Posterior cingulate gyrus (tissue), 11 donors: ENCODE measurements at places on chromosomes 7 and 10.

DNA sequence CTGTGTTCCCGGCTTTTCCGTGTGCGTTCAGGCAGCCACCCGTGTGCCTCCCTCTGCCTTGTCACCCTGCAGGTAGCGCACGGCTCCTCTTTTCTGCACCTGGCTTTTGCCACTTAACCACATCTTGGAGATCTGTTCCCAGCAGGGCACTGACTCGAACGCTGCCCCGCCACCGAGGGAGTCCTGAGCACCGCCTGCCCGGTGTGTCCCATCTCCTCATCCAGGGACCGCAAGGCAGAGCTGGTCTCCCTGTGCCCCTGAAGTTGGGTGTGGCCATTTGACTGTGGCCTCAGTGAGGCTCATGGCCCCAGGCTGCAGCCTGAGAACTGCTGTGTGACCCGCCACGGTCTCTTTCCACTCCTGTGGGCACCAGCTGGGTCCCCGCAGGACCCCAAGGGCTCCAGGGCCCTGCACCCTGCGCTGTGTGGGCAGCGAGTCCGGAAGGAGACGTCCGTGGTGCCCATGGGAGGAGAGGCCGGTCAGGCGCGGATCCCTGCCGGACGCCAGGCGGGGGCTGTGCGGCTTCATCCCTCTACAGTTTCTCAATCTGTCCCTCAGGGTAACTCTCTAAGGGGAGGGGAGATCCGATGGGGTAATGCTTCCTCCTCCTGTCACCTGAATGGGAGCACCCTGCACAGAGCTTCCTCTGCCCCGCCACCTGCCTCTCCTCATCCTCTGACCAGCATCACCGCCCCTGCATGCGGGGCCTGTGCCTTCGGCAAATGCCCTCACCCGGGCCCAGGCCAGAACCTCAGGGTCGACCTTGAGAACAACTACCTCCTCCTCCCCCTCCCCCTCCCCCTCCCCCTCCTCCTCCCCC lies 1.8 kb upstream of the INTS1 start:
- no peak for DNase-seq

- DNase-seq: no peak
Measured at GRCh38 chr10:69087590-69088470, at the start of gene SRGN. SRGN (plus strand) TSS chr10:69088103; CDS start chr10:69088158, 55 bp downstream.

- no peak for DNase-seq
Measured at GRCh38 chr7:40243076-40243475, 108.3 kb downstream of the SUGCT start.

- DNase-seq: no peak
Measured at GRCh38 chr10:128646956-128647355, 520.7 kb upstream of the MKI67 start.

GRCh38 chr7:100483722-100484672 lies at the start of gene NYAP1:
NYAP1 (plus strand) TSS chr7:100483927; CDS start chr7:100485312, 1,385 bp downstream.
- DNase-seq: peak; percentile 58

DNA sequence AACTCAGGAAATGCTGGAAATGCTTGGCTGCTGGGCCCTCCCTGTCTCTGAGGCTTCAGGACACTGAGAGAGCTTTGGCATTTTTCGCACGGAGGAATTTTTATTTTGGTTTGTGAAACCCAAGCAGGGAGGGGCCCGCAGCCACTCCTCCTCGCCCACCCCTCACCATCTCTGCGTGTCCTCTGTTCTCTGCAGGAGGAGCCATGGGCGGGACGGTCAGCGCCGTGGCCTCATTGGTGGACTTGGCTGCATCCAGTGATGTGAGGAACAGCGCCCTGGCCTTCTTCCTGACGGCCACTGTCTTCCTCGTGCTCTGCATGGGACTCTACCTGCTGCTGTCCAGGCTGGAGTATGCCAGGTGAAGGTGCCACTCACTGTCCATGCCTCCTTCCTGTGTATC lies 36.8 kb downstream of the SLC29A3 start:
- DNase-seq: no peak

GRCh38 chr7:1257221-1257620 lies 24.5 kb downstream of the UNCX start:
- peak; percentile 52 for DNase-seq

- DNase-seq: peak; percentile 87
Measured at GRCh38 chr10:6204063-6204340, 1.3 kb downstream of the PFKFB3 start.

DNA sequence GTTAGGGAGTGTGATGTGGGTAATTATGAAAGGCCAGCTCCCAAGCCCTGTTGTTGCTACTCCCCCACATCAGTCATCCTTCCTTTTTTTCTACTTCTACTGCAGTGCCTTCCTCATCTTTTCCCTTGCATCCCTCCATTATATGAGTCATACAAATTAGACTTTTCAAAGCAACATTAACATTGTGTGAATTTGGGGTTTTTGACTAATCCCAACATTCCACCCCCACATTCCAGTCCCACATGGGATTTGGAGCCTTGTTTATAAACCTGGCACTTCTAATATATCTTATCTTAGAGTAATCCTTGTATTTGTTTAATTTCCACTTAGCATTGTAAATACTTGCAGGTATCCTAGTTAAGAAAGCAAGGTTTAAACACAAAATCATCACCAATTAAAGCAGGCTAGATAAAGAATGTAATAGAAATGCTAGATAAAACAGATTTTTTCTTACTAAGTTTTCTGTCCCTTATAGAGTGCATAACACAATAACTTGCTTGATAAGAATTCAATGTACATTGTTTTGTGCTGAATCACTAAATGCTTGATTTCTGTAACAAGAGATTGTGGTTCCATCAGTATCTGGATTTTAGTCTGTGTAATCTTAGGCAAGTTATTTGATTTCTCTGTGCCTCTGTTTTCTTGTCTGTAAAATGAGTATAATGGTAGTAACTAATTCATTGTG lies 165.8 kb downstream of the CFTR start:
- DNase-seq: no peak

DNA sequence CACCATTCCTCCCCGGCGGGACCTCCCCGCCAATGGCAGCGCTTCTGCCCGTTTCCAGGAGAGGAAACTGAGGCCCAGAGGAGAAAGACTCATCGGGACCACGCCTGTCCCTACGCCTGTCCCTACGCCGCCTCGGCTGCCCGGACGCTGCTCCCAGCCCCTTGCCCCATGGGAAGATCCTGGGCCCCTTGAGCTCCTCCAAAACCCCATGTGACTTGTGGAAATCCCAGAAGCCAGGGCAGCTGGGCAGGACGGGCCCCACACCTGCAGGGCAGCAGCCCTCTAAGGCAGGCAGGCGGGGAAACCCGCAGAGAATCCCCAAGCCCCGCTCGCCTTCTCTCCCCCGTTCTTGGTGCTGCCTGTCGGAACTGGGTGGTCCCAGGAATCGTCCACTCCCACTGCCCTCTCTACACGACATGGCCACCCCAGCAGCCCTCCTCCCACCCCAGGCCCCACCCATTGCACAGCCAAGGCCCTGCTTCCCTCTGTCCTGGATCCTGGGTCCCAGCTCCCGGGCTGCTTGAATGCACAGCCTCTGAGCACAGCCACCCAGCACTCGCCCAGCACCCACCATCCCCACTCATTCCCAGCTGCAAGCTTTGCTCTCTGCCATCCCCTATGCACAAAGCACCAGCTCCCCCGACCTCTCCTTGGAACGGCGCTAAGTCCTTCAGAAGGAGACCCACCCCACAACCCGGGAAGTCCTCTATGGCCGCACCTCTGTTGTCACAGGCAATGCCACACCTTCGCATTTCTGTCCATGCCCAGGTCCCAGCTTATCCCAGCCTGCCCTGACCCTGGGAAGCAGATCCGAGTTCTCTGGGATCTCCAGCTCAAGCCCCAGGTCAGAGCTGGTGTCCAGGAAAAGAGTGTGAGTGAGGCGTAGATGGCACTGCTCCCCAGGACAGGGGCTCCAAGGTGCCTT lies 50.6 kb downstream of the SLC29A4 start:
- no peak for DNase-seq

DNA sequence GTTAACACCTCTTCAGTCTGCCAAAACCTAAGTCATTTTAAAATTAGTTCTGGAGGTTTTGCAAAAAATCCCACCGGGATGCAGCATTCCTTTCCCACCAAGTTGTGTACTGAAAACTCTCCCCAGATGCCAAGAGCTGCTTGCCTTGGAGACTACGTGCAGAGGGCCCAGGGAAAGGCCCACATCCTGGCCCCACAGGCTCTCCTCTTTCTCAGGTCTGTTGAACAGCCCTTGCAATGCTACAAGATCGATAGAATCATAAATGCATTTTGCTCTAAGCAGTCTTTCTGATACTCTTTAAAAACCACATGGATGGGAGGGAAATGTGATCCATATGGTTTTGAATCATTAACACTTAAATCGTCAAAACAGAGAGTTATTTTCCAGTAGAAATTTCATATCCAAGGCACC lies 126.7 kb upstream of the ZMIZ1 start:
- DNase-seq: peak; percentile 29

- no peak for DNase-seq
Measured at GRCh38 chr10:4831091-4831490, 5.1 kb downstream of the AKR1E2 start.

DNA sequence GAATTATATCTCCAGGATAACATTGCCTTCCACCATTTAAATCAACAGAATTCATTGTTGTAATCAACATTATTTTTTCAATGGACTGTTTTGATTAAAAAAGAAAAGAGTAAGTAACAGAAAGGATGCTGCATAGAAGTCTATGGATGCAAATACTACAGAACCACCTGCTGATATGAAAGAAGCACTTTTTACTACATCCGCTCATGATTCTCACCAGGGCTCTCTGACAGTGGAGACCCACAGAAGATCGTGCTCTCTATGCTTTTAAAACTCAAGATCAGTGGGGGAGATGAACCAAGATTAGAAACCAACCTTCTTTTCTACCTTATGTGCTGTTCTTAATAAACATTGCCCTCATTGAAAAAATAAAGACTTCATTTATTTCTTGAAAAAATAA lies 24.4 kb downstream of the RHOBTB1 start:
- DNase-seq: no peak

DNA sequence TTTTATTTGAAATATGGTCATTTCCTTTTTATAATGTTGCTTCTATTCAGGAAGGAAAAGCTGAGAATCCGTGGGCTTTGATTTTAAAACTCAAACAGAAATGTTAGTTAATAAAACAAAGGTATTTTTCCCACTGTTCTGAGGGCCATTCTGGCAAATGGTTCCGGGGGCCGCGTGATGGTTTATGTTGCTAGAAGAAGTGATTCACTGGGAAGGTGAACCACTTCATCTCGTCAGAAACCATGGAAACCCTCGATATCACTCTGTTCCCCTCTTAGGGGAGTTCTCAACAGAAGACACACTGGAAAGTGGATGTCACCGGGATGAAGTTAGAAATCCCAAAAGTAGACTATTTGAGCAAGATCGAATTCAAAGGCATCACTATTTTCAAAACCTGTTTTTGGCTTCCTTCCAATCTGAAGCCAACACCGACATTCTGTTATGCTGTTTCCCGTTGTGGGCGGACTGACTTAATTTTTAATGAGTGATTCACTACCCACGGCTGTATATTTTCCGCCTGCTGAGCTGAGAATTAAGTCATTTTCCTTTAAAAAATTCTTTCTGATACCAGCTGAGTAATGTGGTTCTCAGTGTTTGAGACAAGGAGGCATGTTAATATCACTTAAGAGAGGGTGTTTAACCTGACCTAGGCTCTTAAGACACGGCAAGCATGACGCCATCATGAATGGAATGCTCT lies 84.1 kb downstream of the PTPRE start:
- no peak for DNase-seq

DNA sequence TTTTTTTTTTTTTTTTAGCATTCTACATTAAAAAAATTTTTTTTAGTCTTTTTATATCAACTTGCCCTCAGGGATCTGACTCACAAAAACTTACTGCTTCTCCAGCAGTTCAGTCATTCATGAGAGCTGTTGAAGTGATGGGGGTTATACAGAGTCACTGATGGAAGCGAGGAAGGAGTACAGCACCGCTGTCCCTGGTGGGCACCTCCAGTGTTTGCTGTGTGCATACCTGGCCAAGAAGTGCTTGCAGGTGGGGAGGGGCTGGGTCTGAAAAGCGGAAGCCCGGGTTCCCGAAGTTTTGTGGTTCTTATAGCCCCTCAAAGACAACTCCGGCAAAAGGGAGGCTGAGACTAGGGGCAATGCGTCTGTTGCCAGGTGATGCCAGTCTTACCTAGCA lies 46.2 kb downstream of the MINDY4 start:
- no peak for DNase-seq

DNA sequence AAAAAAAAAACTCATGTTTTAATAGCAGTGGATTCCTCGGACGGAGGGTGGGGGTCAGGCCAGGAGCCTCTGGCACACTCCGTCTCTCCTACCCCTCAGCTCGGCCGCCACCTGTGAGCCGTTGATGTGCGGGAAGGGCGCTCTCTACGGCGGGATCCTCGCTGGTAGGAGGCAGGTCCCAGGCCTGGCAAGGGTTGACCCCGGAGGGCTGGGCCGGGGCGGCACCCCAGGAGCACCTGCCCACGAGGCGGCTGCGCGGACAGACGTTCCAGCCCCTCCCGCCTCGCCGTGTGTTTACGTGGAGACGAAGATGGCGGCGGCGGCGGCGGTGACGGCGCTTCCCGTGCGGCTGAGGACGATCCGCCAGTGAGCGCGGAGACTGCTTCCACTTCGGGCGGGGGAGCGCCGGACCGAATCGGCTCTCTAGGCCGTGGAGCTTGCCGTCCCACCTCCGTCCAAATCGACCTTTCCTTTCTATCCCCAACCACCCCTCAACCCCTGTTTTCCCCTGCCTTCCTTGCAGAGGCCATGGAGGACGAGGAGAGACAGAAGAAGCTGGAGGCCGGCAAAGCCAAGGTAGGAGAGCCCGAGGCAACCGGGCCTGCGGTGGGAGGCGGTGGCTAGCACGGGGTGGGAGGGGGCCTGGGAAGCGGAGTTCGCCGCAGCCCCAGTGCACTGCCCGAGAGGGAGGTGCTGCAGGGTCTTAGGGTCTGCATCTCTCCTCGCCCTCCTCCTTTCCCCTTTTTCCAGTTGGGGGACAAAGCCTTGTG lies at the start of gene AKAP9:
AKAP9 (plus strand) TSS at position 291 of the 770 bp plus-strand sequence; CDS start at position 529, 238 bp downstream.
- DNase-seq: peak; percentile 71

DNA sequence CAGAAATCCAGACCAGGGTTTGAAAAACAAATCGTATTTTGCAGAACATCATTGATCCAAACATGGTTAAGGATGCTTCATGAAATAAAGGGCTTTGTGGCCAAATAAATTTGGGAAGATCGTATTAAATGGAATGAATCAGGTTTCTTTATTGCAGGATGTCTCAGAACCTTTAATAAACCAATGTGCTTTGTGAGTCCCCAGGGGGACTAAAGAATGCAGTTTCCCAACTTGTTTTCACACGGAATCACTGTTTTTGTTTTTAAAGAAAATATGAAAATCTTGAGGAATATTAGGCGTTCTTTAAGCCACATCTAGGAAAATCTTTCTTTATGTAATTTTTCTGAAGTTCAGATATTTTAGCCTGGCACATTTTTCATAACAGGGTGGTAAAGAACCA lies 16.8 kb upstream of the CCDC172 start:
- no peak for DNase-seq
